PC-9 (cell line): ENCODE measurements at places on chromosomes 1 and 21. TPM values are rescaled to one million over a fixed set of nuclear protein-coding genes. Genes with fewer than 3 reads are reported as not detected.
A peak's percentile ranks its signal among the peaks of the same experiment; 100 is the strongest.

OR2T35 gene
- not detected in 2 replicates for total RNA-seq

ZNF593 gene
- 37.0 and 55.9 TPM in 2 replicates for total RNA-seq

INTS11 gene
- 130 and 150 TPM in 2 replicates for total RNA-seq

KHDC4 gene
- 63.4 and 68.8 TPM in 2 replicates for total RNA-seq

ARHGEF2 gene
- total RNA-seq = 85.0 and 93.9 TPM in 2 replicates

AXDND1 gene
- total RNA-seq = 1.8 and 3.4 TPM in 2 replicates

KRTAP7-1 gene
- total RNA-seq = not detected in 2 replicates

GRCh38 chr21:20570824-20571232, 427.4 kb upstream of the NCAM2 start:
- DNase-seq = no peak

GRCh38 chr21:14875704-14876523, 188.9 kb downstream of the NRIP1 start:
- DNase-seq = no peak

DNA sequence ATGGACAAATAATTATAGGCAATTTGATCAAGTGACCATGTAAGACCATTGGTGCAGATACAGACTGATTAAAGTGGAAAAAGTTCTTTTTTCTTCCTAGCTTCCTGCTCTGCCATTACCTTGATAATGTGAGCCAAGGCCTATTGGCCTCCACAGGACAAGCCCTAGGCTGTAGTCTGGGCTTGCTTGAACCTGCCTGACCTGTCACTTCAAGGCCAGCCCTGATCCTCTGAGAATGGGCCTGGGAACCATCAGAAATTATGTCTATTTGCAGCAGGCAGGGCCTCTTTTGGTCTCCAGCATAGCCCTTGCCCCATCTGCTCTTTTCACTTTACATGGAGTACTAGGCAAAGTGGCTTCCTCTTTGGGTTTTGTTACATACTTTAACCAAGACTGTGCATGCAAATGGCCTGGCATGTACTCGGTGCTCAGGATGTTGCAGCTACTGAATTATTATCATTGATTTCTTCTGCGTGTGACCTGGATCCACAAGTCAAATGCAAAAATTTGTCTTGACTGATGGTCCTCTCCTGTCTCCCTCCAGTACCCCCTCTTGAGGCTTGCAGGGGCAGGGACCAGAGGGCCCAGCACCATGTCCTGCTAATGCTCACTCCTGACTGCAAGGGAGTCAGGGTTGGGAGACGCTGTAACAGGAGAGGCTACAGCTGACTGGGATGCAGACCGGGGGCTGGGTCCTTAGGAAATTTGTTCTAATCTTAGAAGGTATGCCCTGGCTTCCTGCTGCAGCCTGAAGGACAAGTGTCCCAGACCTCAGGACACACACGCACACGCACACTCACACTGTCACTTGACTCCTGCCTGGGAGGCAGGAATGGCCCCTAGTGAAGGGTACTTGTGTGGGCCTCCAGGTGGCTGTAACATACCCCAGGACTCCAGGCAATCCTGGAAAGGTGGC, 39.4 kb downstream of the RCSD1 start:
- DNase-seq = no peak

GRCh38 chr1:184075055-184076029, 23.8 kb downstream of the TSEN15 start:
- DNase-seq = peak; percentile 43

- DNase-seq = no peak
Observed at GRCh38 chr1:53316766-53317581, 10.9 kb downstream of the LRP8 start.

GRCh38 chr1:23618586-23619083, 59.3 kb upstream of the ID3 start:
- DNase-seq = no peak

DNA sequence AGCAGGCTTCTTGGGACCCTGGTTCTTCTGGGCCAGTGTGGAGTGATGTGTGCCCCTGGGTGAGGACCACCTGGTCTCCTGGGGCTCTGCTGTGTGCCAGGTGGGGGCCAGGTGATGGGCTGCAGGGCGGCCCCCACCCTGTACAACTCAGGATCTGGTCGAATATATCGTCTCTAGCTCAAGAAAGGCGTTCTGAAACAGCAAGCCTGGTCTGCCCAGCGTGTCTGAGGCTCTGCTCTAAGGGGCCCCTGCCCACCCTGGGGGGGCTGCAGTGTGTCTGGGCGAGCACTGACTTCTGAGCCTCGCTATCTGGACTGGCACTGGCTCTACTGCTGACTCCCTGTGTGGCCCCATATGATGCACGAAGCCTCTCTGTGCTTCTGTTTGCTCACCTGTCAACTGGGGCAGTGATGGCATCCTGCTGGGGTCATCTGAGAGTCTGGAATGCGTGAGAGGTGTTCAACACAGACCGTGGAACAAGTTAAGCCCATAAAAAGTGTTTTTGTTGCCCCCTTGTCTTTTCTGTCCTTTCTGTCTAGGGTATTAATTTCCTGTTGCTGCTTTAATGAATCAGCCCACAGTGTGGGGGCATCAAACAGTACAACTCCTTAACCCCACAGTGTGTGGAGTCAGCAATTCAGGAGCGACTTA, 56.0 kb upstream of the TRAPPC10 start:
- DNase-seq = no peak

- DNase-seq = no peak
Observed at GRCh38 chr21:32334980-32335531, 36.4 kb downstream of the MRAP start.

- DNase-seq = no peak
Observed at GRCh38 chr1:15943992-15944307, 32.0 kb downstream of the ZBTB17 start.

- DNase-seq = peak; percentile 94
Observed at GRCh38 chr1:24266398-24266941, 52.7 kb upstream of the GRHL3 start.

- DNase-seq = no peak
Observed at GRCh38 chr1:51190961-51191360, 45.1 kb upstream of the RNF11 start.

DNA sequence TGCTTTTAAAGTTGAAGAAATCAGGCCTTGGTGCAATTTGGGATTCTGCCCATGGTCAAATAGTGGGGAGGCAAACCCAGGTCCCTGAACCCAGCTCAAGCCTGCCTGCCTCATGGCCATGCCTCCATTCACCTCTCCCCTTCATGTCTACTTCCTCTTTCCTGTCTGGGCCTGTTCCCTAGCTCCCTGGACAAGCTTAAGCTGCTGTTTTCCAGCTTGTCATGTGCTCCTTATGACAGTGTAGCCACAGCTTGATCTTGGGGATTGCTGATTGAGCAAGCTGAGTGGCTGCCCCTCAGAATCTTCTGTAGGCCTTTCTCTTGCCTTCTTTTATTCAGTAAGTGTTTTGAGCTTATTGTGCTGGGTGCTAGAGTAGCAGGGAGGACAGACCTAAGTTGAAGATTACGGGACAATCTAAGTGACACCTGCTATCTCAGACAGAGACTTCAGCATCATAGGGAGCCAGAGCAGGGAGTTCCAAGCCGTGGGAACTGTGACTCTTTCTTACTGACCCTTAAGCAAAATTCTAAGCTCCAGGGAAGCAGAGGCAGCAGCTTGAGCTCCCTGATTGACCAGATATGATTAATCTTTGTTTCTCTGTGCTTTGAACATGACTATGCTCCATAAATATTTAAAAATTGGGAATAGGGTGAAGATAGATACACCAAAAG, 520 bp upstream of the MR1 start:
- no peak for DNase-seq

GRCh38 chr1:227944931-227945890, 2.5 kb downstream of the WNT9A start:
- DNase-seq = peak; percentile 77

DNA sequence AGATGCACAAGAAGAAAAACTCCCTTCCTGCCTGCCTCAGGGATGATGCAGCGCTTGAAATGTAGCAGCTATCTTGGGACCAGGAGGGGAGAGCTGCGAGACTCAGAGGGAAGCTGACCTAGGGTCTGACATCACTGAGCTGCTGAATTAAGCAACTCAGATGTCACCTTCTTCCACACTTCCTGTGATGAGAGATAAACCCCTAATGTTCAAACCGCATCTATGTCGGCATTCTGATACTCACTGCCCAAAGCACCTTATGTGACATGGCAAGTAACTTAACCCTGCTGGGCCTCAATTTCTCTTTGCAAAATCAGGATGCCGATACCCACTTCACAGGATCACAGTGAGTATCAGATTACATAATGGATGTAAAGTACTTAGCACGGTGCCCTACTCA, 9.1 kb upstream of the AK2 start:
- DNase-seq = no peak

DNA sequence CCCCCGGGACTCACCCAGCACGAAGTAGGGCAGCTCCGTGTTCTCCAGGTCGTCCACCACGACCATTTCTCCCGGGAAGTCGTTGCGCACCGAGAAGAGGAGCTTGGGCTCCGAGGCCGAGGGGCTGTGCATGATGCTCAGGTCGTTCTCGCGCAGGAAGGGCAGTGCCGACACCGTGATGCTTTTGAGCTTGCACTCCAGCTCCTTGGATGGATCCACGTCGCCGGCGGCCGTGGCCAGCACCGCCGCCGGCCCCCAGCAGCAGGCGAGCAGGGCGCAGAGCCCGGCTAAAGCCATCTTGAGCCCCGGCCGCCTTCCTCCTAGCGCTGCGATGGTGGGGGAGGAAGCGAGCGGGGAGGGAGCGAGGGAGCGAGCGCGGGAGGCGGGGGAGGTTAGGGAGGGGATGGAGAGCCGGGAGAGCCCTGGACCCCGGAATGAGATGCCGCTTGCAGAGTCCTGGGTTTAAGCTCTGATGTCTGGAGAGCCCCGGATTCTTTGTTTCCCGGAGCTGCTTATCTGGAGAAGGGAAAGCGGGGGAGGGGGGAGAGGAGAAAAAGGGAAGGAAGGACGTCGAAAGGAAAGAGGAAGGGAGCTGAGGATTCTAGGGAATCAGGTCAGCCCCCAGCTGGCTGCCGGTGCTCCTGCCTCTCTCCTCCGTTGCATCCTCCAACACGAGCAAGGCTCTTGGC, at the start of gene ASTN1:
TSS of gene ASTN1 (minus strand) at position 333 of the 689 bp plus-strand sequence. CDS start at position 297, 36 bp downstream.
- no peak for DNase-seq

DNA sequence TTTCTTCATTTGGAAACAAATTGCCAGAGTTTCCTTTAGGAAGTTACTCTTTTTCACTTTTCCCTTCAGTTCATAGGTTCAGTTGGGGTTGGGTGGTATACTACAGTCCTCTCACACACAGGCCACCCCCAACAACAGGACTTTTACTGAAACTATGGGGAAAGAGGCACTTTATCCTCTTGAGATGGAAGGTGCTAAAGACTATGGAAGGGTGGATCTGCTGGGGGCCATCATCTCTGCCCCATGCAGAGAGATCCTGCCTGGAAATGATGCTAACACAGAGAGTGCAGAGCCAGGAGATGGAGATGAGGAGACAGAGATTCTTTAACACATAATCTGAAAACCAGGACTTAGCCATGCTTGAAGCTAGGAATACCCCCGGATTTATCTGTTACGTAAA, 24.3 kb downstream of the ILDR2 start:
- DNase-seq = no peak

DNA sequence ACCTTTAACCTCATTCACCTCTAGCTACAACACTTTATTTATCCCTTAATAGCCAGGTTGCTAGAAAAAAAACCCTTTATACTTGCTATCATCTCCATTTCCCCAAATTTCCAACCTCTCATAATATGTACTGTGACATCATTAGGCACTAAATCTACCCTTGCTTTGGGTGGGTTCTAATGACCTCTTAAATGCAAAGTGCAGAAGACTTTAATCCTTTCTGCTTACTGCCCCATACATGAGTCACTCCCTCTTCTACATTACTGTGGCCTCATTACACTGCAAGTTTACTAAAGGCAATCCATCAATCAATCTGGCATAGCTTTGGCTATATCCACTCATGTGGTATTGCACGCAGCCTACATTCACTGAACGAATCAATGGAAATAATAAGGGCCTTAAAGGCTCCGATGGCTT, 353.3 kb downstream of the SMYD3 start:
- no peak for DNase-seq

- no peak for DNase-seq
Observed at GRCh38 chr1:176736015-176736414, 273.0 kb downstream of the PAPPA2 start.

- no peak for DNase-seq
Observed at GRCh38 chr1:180181048-180181447, 26.4 kb downstream of the QSOX1 start.

- DNase-seq = no peak
Observed at GRCh38 chr1:190170321-190170720, 307.3 kb downstream of the BRINP3 start.

- no peak for DNase-seq
Observed at GRCh38 chr1:214418391-214418790, 133.0 kb downstream of the PTPN14 start.

DNA sequence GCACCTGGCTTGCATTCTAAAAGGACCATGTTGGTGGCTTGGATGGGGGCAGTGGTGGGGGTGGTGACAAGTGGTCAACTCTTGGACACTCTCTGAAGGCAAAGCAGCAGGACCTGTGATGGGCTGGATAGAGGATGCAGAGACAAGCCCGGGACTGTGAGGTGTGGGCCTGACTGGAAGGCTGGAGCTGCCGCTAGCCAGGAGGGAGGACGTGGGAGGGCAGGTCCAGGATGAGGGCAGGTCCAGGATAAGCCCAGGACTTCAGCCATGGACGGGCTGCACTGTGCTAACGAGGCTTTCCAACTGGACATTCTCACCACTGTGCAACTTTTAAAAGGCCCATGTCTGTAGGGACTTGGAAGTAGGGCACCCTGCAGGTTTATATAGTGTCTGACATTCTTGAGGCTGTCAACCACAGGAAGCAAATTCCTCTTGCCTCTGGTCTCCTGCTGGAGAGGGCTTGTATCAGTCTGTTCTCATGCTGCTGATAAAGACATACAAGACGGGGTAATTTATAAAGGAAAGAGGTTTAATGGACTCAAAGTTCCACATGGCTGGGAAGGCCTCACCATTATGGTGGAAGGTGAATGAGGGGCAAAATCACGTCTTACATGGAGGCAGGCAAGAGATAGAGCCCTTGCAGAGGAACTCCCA, 8.3 kb upstream of the C1orf167 start:
- DNase-seq = no peak
